Calu3 (cell line): ENCODE measurements at places on chromosomes 3 and 15. TPM values are rescaled to one million over a fixed set of nuclear protein-coding genes. Genes with fewer than 3 reads are reported as not detected.

CISH gene
- 1.4 and 1.6 TPM in 2 replicates for total RNA-seq

GTF2E1 gene
- 22.9 and 26.1 TPM in 2 replicates for total RNA-seq

SMC4 gene
- total RNA-seq = 231 and 256 TPM in 2 replicates

MNS1 gene
- 25.5 and 37.7 TPM in 2 replicates for total RNA-seq

PLSCR2 gene
- total RNA-seq = 2.9 and 5.1 TPM in 2 replicates

TGM5 gene
- not detected in 2 replicates for total RNA-seq
